Stimulated activated CD8-positive, alpha-beta memory T cell treated with anti-CD3 and anti-CD28 coated beads, Interleukin-15, amount 100 ng/mL, for 48 hours (primary cell): ENCODE measurements at places on chromosomes 1 and 21.

GRCh38 chr1:239886266-239886665, 205.4 kb upstream of the FMN2 start:
- DNase-seq = no peak

DNA sequence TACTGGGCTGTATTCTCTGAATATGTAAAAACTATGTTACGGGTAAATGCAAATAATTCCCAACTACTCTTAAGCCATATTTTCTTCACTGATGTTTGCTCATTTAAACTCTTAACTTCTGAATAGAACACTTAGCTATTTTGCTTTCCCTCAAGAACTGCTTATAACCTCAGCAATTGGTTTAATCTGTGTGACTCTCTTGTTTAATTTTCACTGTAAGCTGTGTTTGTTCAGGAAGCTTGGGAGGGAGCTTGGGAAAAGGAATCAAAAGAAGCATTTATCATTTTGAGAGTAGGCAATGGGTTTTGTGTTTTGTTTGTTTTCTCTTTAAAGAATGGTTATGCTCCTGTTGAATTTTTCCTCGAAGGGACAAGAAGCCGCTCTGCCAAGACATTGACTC, 24.4 kb downstream of the GNPAT start:
- DNase-seq = no peak

GRCh38 chr1:228091084-228091483, 8.6 kb downstream of the ARF1 start:
- DNase-seq = no peak

- DNase-seq = no peak
Measured at GRCh38 chr1:175380521-175381300, 188.1 kb upstream of the KIAA0040 start.

- DNase-seq = no peak
Measured at GRCh38 chr1:41920658-41921057, 1.9 kb upstream of the HIVEP3 start.

GRCh38 chr1:220843481-220844011, 35.7 kb upstream of the HLX start:
- no peak for DNase-seq

GRCh38 chr1:207862241-207862787, 48.6 kb downstream of the CD34 start:
- DNase-seq = no peak

- DNase-seq = no peak
Measured at GRCh38 chr21:42085246-42086077, 14.3 kb downstream of the UMODL1 start.

DNA sequence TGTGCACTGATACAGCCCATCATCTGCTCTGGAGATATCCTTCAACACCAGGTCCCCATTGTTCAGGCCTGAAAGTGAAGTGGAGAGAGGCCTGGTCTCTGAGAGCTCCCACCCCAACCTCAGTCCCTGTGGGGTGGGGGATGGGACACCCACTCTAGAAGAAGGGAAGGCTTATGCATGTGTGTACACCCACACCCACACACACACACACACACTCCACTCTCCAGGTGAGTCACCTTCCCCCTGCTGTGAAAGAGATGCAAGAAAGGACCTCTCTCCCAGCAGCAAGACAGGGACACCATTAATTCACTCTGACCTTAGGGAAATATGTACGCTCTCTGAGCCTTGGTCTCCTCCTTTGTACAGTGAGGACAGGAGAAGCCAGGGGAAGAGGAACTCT, 5.9 kb downstream of the VSIG8 start:
- DNase-seq = no peak

GRCh38 chr1:84996846-84997666, at the start of gene MCOLN2:
Gene MCOLN2 (minus strand): TSS chr1:84997113. CDS start chr1:84996872, 241 bp downstream.
- peak; percentile 36 for DNase-seq

DNA sequence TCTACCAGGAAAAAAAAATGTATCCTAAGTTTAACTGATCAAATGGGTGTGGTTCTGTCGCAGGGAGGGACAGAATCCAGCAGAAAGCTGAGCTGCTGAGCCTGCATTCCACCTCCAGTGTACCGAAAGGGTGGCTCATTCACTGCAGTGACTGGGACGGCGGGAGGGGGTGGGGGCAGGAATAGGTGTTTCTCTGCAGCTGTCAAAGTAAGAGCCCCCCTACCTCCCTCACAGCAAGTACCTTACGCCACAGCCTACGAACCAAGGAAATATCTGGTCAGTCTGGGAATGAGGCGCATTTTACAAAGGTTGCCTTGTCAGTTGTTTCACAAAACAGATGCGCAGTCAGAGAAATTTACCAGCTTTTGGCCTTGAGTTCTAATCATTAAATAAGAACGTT, 1.7 kb downstream of the S100B start:
- DNase-seq = no peak

DNA sequence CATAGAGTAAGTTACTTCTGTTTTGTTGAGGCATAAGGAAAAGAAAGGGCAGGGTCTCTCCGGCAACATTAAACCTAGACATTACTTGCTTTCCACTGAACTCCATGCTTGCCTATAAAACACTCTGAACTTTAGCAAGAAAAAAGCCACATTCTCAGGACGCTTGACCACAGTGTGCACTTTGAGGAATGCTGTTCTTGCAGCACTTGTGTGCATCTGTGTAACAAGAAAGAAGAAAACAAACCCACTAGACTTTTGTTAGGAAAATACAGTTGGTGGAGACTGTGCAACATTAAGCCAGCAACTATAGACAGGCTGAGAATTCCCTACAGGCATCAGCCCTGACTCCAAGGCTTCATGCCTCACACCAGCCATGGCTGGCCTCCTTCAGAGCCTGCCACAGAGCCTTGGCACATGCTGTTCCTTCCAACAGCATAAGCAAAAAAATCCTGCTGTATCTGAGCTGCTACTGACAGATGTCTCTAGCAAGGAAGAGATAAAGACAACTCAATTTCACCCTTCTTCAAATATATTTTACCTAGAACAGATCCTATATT, 5.8 kb downstream of the PDZK1 start:
- DNase-seq = no peak

DNA sequence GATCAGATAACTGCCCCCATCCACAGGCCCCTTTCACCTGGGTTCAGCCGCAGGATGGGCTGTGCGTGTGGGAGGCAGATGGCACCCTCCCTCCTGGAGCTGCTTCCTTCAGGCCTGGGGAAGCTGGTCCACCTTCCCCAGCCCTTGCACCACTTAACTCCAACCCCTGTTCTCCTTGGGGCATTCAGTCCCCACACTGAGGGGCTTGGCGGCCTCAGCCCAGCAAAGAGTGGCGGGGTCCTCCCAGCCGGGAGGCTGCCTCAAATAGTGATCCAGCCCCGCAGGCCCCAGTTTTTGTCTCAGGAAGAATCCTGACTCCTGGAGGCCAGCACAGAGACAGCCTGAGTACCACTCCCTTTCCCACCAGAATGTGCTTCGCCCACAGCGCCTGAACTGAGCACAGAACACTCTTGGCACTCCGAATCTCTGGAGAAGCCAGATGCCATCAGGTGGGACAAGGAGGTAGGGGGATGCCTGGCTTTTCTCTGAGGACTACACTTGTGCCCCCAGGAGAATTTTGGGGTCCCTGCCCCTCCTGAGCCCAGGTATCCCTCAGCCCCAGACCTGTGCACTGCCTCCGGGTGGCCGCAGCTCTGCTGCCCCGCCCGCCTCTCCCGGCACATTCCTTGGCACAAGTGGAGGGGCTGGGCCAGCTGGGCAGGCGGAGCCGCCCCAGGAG, 936 bp downstream of the PAQR6 start:
- no peak for DNase-seq

DNA sequence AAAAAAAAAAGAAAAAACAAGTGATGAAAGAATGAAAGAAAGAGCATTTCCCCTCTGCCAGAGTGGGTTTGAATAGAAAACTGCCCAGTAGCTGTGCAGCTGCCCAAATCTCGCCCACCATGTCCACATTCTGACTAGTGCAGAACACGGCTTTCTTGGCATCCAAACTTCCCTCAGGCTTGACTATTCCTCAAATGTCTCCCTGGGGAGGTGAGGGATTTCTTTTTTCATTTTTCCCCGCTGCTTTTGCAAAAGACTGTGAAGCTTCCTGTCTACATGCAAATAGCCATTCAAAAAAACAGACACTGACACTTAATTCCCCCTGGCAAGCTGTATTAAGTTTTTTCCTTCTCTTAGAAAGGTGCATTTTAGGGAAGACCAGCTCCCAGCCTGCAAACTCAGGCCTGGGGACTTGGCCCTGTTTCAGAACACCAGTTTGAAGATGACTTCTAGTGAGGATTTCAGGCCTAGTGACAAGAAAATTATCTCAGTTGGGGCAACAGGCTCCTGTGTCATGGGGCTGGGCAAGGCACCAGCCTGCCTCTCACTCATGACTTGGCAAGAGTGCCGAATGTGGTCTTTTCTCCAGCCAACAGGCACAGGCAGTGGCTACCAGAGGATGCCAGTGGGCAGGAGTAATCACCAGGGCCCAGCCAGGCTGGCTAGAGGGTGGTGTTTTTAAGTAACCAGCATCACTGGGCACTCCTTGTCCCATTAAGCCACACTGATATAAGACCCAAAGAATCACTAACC, 178.1 kb upstream of the NFIA start:
- DNase-seq = no peak

GRCh38 chr1:180907313-180908055, 5.2 kb upstream of the KIAA1614 start:
- DNase-seq = no peak

DNA sequence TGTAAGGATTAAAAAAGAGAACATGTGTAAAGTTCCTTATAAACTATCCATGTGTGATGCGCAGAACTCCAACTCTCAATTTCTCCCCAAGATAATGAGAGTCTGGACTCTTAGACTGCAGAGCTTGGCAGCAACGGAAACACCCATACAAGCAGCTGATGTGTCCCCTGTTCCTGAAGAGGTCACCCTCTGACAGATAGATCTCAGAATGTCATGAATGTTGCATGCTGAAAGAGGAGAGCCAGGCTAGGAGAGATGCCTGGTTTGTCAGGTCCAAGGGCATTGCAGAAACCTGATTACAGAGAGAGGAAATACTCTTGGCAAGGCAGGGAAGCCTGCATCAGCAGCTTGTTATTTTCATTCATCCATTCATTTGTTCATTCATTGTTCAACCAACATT, 24.2 kb downstream of the MTARC1 start:
- DNase-seq = no peak

GRCh38 chr21:25515484-25516405, 91.5 kb downstream of the MRPL39 start:
- no peak for DNase-seq

DNA sequence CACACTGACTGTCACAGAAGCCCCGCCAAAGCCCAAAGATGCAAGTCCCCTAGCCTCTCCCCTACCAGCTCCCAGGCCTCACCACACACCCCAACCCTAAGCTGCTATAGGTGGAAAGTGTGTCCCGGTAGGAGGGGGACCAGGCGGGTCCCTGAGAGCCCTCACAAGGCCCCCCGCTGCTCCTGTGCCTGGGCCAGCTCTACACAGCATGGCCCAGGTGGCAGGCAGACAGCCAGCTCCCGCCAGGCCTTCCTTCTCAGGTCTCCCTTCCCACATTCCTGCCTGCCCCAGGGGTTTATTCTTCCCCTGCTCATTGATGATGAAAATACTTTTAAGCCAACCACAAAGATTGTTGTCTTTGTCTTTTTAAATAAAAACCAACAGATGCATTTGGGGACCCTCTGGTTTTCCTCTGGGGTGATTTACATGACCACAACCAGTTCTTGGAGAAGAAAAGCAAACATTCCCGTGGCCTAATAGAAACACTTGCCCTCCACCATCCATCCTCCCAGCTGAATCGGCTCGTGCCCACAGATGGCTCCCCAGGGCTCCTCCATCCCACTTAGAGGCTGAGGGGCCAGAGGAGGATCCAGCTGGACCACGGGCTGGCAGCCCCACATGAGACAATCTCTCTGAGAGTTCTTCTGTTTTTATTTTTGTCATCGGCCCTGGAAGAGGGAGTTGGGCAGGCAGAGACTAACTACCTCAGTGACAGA, 93.1 kb downstream of the DMRTB1 start:
- no peak for DNase-seq

DNA sequence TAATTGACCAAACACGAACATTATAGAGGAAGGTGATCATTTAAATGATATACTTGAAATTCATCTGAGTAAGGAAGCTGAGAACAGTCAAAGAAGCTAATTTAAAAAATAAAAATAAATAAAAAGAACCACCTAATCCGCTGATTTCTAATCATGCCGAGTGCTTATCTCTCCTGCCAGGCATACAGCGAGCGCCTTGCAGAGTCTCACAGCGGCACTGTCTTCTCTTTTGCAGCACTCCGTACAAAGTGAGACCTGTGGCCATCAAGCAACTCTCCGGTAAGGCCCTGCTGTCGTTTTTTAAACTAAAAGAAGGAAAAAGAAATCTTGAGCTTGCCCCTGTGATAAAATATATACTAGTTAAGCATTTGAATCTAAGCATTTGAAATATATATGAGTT, 45.3 kb downstream of the PDE9A start:
- no peak for DNase-seq

DNA sequence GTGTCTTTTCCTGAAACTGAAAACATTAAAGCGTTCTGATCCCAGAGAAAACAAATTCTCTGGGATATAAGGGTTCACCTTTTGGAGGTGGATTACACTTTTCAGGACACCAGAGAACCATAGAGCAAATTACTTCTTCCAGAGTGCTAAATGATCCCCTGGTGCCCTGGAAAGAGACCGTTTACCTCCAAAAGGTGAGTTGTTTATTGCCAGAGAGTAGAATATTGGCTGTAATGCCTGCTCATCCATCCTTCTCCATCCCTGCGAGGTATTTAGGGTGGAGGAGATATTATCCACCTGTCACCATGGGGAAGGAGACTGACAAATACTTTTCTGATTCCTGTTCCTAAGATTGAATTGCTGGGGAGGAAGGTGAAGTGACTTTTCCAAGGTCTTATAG, 30.4 kb downstream of the PBX1 start:
- DNase-seq = no peak

GRCh38 chr1:153122831-153123421, 9.6 kb upstream of the SPRR2F start:
- DNase-seq = no peak

DNA sequence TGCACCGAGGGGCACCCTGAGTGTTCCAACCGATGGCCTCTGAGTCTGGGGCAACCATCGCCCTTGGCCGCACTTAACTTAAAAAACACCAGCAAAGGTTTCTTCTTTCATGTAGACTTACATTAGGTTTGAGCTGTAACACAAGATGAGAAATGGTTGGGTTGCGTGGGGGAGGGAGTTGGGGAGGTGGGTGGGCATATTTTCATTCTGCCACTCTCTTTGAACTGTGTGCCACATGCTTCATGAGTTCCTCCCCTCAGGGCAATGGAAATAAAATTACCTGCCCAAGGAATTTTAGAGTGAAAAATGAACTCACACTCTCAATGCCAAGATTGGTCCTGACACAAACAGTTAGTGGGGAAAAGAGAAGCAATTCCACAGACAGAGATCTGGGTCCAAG, 430.1 kb upstream of the USP24 start:
- no peak for DNase-seq

GRCh38 chr1:14988636-14989035, 164.9 kb upstream of the TMEM51 start:
- no peak for DNase-seq

GRCh38 chr1:164087906-164088453, 471.0 kb upstream of the PBX1 start:
- no peak for DNase-seq

GRCh38 chr1:167676205-167676915, 45.4 kb upstream of the MPZL1 start:
- no peak for DNase-seq

GRCh38 chr1:35886577-35887431, 3.8 kb downstream of the AGO1 start:
- DNase-seq = no peak
